Activated T-helper 17 cell treated with anti-CD3 and anti-CD28 coated beads, Interleukin-2, amount 50 U/mL, for 72 hours (primary cell): ENCODE measurements at places on chromosomes 4 and X.

DNA sequence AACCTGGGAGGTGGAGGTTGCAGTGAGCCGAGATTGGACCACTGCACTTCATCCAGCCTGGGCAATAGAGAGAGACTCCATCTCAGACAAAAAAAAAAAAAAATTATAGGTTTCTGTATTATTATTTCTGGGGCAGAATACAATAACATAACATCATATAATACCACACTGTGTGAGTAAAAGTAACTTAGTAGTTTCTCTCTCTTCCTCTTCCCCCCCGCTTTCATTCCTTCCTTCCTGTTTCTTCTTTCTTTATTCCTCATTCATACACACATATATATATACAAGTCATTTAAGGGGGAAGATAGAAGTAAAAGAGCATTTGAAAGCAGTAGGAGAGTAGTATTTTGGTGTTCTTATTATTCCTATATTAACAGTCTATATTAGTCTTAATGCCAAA is 55.9 kb upstream of the FHDC1 start:
- ATAC-seq: no peak

GRCh38 chr4:111127841-111128240 is 505.0 kb upstream of the PITX2 start:
- ATAC-seq: no peak

DNA sequence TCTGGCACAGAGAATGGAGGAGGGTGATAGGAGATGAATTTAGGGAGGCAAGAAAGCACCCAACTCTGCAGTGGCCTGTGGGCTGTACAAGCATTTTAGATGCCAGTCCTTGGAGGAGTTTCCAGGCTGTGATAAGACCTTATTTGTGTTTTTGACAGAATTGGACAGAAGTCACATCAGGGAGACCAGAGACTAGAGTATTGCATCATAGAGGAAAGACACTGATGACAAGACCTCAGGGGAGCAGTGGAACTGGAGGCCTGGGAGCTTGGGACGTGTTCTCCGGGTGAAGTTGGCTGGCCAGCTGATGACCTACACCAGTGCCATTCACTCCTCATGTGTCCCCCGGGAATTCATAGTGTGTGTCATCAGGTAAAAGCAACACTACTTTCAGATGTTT is 284.0 kb upstream of the ZFP42 start:
- ATAC-seq: no peak

DNA sequence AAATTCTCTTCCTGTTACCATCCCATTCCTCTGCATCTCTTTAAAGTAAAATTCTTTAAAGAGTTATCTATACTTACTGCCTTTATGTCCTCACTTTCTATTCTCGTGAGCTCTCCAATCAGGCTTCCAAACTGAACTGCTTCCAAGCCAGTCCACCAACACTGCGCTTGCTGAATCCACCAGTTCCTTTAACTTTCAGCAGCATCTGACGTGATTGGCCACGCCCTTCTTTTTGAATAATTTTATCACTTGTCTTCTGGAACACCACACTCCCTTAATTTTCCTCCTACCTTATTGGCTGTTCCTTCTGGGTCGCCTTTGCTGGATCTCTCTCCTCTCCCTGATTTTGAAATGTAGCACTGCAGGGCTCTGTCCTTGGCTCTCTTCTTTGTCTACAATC is at the start of gene KIAA1210:
KIAA1210 (minus strand) TSS at position 163 of the 400 bp plus-strand sequence. CDS start 4,170 bp downstream, outside the sequence.
- ATAC-seq: no peak
